Stimulated activated CD8-positive, alpha-beta memory T cell treated with anti-CD3 and anti-CD28 coated beads, Interleukin-7, amount 100 ng/mL, for 1 hour (primary cell): ENCODE measurements at places on chromosomes 2 and 18.

DNA sequence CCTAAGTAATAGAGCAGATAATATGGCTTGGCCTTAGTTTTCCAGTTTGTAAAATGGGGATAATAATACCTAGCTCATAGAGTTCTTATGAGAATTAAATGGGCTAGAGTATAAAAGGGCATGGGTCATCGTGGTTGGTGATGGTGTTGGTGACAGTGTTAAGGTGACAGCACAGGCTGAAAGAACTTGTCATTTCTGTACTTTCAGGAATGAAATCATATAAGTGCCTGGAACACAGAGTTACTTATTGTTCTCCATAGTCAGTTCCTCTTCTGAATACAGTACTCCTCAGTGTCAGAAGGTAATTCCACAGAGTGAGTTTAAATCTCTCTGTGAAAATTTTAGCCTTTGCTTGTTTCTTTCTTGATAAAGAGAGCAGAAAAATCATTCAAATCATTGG lies 42.4 kb downstream of the KIF5C start:
- DNase-seq: no peak

DNA sequence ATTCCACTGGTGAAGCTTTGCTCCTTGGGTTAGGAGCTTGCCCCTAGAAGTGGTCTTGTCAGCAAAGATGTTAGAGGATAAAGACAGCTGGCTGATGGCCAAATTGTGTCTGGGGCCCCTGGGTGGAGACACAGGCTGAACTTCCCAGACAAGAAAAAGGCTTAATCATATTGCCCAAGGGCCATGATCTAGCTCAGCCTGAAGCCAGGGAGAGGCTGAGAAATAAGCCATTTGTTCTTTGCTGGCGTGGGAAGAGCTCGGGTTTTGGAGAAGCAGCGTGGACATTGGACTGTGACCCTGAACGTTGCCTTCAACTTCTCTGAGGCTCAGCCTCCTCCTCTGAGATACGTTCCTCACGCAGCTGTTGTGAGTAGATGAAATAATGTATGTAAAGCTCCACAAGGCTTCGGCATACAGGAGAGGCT lies 153.0 kb downstream of the ZFP36L2 start:
- DNase-seq: no peak

GRCh38 chr18:11789716-11790510 lies 61.3 kb upstream of the CHMP1B start:
- no peak for DNase-seq

GRCh38 chr2:158701101-158701500 lies 94.0 kb upstream of the DAPL1 start:
- DNase-seq: no peak

DNA sequence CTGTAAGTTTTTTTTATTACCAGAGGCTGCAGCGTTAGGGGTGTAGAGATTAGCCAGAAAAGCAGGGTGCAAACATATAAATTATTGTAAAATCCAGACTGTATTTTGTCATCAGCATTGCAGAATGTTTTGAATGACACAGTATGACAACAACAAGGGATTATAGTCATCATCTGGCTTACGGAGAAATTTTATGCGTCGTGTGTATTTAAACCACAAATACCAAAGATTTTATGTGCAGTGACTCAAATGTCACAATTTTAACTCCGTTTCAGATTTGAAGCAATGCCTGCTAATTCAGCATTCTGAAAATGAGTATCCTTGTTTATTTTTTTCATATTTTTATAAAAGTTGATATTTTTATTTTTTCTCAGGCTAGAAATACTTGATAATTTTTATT lies 19.4 kb upstream of the TMX3 start:
- DNase-seq: no peak

DNA sequence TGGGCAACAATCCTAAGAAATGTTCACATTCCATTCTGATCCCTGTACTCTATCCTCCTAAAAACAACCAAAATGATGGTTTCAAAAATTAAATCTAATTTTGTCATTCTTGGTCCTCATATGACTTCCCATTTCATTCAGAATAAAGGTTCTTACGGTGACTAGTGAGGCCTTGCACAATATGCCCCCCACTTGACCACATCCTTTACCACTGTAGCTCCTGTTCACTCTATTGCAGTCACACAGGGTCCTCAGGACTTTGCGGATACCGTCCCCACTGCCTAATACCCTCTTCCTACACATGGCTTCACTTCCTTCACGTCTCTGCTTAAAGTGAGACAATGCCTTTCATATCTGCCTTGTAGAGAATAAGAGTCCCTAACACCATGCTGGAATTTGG lies 1058.7 kb upstream of the KLHL29 start:
- DNase-seq: no peak

DNA sequence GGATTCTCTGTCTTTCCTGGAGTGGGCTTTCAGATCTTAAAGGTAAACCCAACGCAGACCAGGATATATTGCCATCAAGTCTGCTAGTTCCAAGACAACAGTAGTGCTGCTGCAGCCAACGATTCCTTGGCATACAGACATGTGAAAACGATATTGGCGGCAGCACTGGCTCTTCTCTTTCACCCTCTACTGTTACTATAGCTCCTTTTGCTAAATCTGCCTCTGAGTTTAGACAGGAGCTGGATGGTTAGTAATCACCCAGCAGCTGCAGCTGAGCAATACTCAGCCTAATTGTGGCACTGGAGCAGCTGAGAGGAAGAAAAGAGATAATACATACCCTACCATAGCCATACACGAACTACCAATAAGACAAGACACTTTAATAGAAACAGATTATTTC lies 4.0 kb downstream of the YES1 start:
- DNase-seq: no peak

DNA sequence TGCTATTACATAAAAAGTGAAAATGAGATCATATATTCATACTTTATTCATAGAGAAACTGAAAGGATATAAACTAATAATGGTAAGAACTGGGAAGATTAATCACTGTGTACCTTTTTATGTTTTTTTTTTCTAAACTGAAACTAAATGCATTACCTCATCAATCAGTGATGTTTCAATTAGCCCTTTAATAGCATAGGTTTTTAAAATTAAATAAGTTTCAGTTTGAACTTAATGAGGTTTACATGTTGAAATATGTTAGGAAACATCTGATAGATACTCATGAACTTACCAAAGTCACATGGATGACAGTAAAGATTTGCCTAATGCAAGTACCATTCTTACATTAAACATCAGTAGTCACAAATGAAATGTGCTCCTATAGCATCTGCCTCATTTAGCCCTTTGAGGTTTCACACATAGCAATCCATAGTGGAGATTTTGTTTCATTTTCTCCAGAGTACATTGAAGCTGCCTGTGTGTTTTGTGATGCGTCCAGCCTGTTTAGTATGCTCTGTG lies 8.9 kb downstream of the MAPRE2 start:
- DNase-seq: no peak

DNA sequence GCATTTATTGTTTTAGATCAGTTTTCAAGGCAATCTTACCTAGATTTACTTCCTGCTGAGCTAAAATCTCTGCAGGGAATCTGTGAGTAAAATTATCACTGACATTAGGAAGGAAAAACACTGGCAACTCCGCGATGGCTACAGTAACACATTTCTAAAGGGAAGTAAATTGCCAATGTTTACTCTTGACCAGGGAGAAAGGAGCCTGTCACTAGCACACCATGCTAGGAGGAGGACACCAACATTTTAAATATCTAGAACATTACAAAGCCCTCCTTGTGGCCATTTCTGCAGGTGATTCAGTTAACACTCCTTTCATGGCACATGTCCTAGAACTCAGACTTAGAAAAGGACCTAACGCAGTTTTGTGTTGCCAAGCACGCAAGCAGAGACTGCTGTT lies 58.4 kb downstream of the TCF4 start:
- DNase-seq: no peak

DNA sequence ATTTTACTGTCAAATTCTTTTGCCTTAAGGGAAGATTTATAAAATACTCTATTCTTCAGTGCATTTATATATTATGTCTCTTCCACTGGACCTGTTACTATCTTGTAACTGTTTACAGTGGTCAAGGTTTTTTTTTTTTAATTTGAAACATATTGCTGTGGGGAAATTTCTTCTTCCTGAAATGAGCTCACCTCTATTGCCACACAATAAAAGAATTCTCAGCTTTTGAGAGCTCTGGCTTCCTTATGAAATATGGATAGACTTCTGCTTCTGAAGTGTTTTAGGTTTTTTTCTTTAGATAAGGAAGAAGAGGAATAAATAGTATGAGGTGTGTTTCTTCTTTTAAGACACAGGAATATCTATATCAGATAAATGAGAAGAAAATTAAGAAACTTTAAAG lies 7.7 kb downstream of the VRK2 start:
- no peak for DNase-seq

- no peak for DNase-seq
These were observed 90.2 kb upstream of the ODC1 start for GRCh38 chr2:10538224-10538894.

DNA sequence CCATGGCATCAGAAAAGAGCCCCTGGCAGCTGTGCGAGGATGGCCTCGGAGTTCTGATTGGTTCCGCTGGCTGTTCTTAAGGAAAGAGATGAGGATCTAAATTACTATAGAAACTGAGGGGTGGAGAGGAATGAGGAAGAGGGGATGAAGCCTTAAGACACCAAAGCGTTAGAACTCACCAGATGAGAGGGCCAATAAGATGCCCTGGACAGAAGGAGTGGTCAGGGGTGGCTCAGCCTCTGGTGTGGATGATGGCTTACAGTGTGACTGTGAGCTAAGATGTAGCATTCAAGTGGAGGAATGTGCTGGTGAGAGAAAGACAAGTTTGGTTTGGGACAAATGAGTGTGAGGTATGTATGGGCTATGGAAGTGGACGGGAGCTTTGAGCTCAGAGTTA lies 97.8 kb downstream of the ZFP36L2 start:
- no peak for DNase-seq

- no peak for DNase-seq
These were observed 8.1 kb downstream of the MBP start for GRCh38 chr18:77124452-77124922.

GRCh38 chr2:62297624-62298010 lies 101.7 kb downstream of the B3GNT2 start:
- no peak for DNase-seq

DNA sequence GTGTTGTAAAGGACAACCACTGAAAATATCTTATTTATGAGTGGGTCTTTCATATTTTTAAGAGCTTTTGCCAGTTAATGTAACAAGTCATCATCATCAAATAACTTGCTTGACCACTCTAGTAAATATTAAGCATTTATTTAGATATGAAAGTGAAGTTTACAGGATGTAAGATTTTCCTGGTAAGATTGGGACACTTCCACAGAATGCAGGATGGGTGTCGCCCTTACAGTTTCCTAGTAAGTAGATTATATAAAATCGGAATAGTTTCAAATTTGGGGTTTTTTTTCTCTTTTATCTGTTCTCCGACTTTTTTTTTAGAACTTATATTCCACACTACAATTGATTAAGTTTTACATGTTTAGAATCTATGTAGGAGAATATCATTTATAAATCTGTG lies 14.8 kb upstream of the SLC40A1 start:
- DNase-seq: no peak

DNA sequence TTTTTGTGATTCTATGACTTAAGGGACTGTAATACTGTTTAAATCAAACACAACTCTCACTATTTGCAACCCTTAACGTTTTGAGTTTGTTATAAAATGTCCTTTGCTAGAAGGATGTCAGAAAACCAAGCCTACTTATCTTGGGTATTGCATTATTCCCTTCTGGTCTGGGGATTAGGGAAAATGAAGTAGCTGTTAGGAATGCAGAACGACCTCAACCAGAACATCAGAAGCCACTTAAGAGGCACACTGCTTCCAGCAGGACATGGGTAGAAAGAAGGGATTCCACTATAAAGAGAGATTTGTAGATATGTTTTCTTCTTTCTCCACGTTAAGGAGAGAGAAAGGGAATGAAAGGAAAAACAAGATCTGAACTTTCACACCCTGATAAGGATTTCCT lies 101.2 kb downstream of the SETBP1 start:
- no peak for DNase-seq

GRCh38 chr2:98711506-98711905 lies 19.4 kb downstream of the MGAT4A start:
- DNase-seq: no peak

DNA sequence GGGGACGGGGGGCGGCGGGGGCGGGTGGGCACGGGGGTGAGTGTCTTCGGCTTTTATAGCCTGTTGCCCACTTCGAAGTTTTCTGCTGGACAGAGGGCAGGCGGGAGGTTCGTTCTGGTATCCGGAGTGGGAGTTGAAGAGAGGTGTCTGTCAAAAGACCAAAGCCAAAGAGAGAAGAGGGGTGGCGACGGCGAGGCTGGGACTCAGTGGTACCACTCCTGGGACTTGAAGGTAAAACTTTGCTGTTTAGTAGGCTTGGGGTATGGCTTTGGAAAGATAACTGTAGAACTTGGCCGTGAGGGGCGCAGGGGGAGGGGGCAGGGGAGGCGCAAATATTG lies 215.8 kb upstream of the DTNA start:
- no peak for DNase-seq

- DNase-seq: no peak
These were observed 68.3 kb downstream of the FAM161A start for GRCh38 chr2:61785583-61785982.

- no peak for DNase-seq
These were observed 435.1 kb upstream of the MEIS1 start for GRCh38 chr2:65999796-66000195.

DNA sequence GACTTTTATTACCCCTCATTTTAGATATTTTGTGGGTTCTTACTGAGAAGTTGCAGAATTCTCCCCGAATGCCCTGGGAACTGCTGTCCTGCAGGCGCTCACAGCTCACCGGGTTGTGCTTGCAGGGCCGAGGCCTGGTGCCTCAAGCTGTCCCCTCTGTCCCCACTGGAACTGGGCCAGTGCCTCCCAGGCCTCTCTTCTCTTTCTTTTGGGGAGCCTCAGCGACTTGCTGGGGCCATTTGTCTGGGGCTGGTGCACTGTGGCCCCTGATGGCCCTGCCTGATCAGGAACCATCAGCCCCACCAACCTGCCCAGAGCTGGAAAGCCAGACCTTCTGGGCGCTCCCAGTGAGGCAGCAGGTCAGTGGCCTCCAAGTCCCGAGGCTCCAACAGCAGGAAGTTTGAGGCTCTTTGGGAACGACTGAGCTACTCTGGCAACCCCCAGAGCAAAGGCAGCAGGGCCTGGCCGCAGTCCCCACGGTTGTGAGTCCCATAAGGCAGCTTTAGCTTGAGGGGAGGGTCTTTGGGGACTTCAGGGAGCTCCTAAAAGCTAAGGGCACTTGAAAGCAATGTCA lies 14.7 kb upstream of the NEU4 start:
- no peak for DNase-seq

DNA sequence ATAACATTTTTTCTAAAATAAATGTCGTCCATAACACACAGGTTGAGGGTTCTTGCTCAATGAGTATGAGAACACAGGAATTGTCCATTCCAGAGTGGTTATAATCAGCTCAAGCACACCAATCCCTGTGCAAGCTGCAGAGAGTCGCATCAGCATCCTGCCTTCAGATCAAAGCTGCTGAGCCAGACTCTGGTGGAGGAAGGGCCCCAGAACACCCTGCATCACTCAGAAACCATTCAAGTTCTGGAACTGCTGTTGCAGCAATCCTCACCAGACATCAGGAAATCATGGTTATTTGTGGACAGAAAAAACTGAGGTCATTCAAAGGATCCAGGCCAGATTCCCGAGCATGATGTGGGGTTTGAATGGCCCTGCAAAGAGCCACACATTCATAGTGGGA lies 44.5 kb downstream of the DNER start:
- DNase-seq: no peak

- DNase-seq: peak; percentile 30
These were observed 467 bp downstream of the PUM2 start for GRCh38 chr2:20350041-20350712.

GRCh38 chr2:34288016-34288415 lies 688.9 kb upstream of the FAM98A start:
- DNase-seq: no peak
